ENCODE measurements at places on chromosomes 1 and 21.

DNA sequence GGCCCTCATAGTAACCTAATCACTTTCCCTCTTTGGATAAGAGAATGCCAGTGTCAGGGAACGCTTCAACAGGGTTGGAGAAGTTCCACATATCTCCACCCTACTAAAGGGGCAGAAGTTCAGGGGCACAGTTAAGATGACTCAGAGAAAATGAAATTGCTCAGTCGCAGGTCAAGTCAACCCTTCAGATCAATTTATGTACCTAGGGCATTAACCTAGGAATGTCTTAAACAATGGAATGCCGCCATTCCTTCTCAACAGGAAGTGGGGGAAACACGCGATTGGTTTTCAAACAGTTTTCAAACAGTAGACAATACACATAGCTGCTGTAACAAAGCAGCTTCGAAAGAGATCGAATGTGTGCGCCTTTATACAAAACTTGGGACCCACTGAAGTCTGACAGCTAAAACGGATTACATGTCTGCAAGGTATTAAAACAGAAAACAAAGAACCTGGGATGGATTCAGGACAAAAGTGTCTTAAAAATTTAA is 897 bp downstream of the SLC25A24 start:
- no peak for DNase-seq

DNA sequence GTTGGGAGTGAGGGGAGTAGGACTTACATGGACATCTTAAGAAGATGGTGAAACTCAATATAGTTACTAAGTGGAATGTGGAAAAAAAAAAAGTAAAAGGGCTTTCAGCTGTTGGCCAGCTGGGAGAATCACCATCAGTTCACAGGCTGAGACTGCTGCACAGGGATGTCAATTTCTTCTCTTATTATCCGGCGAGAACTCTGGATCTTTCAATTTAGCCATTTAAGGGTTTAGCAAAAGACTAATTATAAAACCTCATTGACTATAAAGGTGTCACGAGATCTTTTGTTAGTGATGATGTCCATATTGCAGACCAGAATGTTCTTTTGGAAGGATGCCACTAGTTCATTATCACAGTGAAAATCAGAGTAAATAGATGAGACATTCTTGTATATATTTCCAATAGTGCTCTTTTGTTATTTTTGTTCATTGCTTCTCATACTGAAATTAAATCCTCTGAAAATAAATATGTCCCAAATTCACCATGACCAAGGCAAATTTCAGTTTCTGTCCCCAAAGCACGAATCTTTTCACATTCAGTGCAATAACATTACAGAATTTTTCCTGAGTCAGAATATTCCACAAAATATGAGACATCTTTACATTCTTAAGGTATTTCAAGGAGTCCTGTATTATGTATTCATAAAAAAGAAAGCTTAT is 266.1 kb downstream of the DNM3 start:
- DNase-seq, result no peak

DNA sequence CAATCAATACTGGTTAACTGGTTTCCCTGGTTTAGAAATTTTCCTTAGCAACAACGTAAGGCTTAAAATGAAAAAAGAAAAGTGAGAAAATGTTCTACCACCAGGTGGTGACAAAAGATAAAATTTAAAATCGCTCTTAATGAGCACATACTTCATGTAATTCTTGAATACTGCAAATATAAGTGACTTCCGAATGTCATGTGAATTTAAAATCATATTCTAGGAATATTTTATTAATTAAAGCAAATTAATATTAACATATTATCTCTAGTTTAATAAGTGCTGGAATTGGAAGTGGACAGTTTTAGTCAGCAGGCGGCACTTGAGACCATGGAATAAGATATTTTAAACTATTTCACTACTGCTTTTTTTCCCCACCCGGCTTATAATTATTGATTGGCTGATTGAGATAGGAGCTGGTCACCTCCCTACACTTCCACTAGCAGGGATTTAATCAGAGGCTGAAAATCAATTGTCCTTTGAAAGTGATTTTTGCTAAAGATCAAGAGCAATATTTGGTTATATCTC is 5.0 kb upstream of the ADAMTS1 start:
- DNase-seq, result no peak

DNA sequence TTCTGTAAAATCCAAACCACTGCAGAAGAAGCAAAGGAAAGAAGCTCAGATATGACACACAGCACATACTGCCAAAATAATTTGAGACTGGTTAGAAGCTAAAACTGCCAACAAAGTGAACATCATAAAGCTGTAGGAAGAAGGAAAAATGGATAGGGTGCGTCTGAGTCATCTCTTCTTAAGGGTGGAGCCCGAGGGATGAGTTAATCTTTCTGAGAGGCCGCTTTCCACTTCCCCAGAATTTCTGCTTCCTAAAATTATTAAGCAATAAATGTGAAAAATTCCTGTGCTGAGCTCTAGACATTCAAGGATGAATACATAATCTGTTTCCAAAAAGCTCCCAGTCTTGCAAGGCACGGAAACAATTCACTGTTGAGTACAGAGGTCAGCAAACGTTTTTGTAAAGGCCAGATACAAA is 20.1 kb downstream of the PPT1 start:
- no peak for DNase-seq

DNA sequence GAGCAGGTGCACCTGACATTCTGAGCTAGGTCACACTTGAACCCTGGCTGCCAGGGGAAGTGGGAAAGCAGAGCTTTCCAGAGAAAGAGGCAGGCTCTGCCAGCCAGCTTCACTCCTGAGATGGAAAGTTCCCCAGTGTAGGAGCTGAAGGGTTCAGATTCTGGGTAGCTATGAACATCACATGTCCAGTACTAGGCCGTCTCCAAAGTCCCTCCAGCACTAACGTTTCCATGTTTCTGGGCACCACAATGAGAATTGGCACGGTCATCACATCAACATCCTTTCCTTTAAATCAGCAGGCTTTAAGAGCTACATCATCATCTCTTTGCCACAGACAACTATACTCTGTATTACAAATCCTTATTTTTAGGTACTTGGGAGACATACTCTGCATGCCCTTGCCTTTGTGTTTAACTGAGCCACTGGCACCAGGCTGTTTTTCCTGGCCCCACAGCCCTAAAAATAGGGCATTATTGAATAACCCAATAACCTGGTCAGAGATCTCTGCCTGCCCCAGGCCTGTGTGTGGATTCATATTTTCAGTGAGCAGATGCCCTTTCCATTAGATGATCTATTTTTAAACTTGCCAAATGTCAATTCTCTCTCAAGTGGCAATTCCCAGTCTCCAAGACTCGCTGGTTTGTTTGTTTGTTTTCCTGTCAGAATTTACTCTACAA is 35.4 kb upstream of the USP24 start:
- no peak for DNase-seq

GRCh38 chr1:199073166-199073565 is 434.3 kb downstream of the PTPRC start:
- DNase-seq, result no peak

- DNase-seq, result no peak
Measured at GRCh38 chr1:167987174-167987573, 50.3 kb upstream of the MPC2 start.

All from femur (tissue), 1 donor.